ENCODE measurements at places on chromosomes 11 and 22. TPM values are rescaled to one million over a fixed set of nuclear protein-coding genes. Genes with fewer than 3 reads are reported as not detected.

The TYMP gene
- 15.7 TPM for total RNA-seq

The SLC22A25 gene
- not detected for total RNA-seq

The MMP13 gene
- not detected for total RNA-seq

The MPZL3 gene
- total RNA-seq: 0.28 TPM

The PKNOX2 gene
- 0.92 TPM for total RNA-seq

The FGF3 gene
- not detected for total RNA-seq

The AIFM3 gene
- 1.3 TPM for total RNA-seq

The WBP2NL gene
- total RNA-seq: 0.46 TPM

The TRIM51G gene
- not detected for total RNA-seq

The GDPD4 gene
- not detected for total RNA-seq

The BTBD18 gene
- total RNA-seq: not detected

The SCUBE2 gene
- total RNA-seq: 4.4 TPM

The PNPLA3 gene
- total RNA-seq: 4.5 TPM

The CTSF gene
- total RNA-seq: 15.9 TPM

The NLRP10 gene
- 0.14 TPM for total RNA-seq

The SOX6 gene
- 1.00 TPM for total RNA-seq

The HOATZ gene
- total RNA-seq: not detected

The DNHD1 gene
- total RNA-seq: 5.3 TPM

The LMO2 gene
- 0.14 TPM for total RNA-seq

The MICAL2 gene
- 78.8 TPM for total RNA-seq

The APLNR gene
- not detected for total RNA-seq

The SH3BP1 gene
- 5.7 TPM for total RNA-seq

The RPL27A gene
- total RNA-seq: 1,355 TPM

The MS4A6E gene
- not detected for total RNA-seq

The OR5AR1 gene
- not detected for total RNA-seq

The PLEKHA7 gene
- 0.18 TPM for total RNA-seq

The DNAJC4 gene
- total RNA-seq: 8.2 TPM

The IGF2 gene
- total RNA-seq: 1.8 TPM

The HEPN1 gene
- total RNA-seq: not detected

The MS4A4E gene
- not detected for total RNA-seq

The GRAP2 gene
- not detected for total RNA-seq

The LARGE2 gene
- 0.09 TPM for total RNA-seq
